Activated naive CD8-positive, alpha-beta T cell treated with anti-CD3 and anti-CD28 coated beads for 36 hours (primary cell): ENCODE measurements at places on chromosomes 3 and 15.

DNA sequence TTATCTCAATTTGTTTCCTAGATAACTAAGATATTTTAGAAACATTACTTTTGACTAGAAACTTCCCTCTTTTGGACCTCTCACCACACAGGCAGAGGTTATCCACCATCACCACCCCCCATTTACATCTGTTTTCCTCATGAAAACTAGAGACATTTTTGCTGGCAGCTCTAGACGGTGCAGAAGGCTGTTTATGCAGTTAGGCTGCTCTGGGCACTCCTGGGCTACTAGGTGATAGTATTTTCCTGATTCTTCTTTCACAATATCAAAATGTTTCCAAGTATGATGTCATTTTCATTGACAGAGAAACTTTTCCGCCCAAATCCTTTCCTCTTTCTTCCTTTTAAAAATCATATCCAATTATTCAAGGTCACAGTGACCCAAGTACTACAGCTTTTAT is 67.1 kb downstream of the PLOD2 start:
- no peak for DNase-seq

- DNase-seq = no peak
These were observed 129.1 kb upstream of the SMAD3 start for GRCh38 chr15:66936109-66936860.

DNA sequence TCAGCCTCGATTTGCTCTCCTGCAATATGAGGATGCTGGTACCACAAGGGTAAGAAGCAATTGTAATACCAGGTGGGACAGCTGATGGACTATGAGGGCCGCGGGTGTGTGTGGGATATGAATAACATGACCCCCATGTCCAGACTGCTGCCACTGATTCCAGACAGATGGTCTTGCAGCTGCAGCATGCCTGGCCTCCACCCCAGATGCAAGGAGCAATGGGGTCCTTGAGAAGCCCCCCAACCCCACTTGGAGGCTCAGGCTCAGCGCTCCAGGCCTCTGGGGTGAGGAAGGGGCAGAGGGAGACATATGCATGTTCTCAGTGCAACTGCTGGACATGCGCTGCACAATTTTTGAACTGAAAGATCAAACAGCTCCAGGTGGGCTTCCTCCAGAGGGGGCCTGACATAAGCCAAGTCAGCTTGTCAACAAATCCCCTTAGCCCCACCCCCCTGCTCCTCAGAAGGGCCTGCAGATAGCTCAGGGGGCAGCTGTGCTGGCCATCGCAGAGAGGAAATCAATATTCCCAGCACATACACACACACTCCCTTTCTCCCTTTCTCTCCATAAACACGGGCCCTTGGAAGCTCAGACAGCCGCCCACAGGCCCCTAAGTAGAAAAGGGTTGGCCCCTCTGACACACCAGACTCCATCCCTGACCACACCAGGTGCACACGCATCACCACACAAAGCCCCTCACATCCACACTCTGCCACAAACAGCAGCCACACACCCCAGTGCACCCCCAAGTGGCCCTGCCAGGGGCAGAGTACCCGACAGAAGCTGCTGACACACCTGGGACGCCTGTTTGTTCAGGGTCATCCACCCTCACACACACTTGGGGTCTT is 107.0 kb downstream of the IQSEC1 start:
- no peak for DNase-seq

- no peak for DNase-seq
These were observed 4.1 kb downstream of the PXYLP1 start for GRCh38 chr3:141235661-141236171.

DNA sequence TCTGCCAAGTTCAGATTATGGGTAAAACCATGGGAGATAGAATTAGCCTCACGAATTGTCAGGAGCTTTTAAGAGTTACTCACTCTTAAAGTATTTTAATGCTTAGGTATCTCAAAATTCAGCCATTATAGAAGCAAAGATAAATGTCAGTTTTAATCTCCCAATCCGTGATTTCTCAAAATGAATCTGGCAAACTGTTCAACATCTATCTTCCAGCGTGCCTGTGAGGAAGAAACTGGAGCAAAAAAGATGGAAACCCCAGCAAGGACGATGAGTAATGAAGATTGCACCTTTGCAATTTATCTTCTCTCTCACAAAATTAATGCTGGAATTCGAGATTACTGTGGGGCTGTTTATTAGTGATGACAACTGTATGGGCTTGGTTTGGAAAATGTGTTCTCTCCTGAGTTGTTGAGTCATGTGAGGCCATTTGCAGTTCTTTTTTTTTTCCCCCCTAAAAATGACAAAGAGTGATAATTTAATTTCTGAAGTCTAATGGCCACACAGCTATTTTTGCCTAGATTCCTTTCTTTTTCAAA is 70.5 kb downstream of the PYDC2 start:
- no peak for DNase-seq

- no peak for DNase-seq
These were observed 36.5 kb downstream of the NSUN3 start for GRCh38 chr3:94099311-94099710.

DNA sequence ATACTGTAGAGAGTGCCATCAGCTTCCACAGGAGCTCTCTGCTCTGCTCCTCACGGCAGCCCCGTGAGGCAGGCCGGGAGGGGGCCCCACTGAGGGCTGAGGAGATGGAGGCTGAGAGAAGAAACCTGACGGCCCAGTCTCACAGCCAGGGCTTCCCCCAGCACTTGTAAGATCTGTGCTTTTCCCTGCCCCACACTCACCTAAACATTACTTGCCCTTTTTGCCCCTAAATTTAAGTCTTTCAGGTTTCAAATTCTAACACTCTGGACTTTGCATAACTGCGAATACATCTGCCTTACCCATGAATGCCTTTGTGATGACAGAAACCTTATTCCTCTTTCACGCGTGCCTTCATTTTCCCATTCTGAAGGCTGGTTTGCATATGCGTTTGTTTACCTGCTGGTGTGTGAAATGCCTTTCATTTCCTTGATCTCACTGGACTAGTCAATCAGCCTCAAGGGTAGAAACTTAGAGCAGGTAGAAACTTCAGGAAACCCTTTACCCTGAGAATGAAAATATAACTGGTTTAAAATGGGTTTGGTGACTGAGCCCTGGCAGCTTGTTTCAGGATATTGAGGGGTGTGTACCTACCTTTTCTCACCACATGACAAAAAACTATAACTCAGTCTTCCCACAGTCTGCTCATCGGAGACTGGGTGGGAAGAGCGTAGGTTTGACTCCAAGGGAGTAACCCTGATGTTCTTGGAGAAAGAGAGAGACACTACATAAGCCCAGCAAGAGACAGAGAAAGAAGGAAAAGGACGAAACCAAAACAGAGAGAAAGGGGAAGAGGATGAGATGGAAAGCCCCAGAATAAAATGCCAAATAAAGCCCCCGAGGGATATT is 20.1 kb downstream of the SLC12A8 start:
- DNase-seq = no peak

- no peak for DNase-seq
These were observed 18.1 kb upstream of the RAF1 start for GRCh38 chr3:12681943-12682390.

DNA sequence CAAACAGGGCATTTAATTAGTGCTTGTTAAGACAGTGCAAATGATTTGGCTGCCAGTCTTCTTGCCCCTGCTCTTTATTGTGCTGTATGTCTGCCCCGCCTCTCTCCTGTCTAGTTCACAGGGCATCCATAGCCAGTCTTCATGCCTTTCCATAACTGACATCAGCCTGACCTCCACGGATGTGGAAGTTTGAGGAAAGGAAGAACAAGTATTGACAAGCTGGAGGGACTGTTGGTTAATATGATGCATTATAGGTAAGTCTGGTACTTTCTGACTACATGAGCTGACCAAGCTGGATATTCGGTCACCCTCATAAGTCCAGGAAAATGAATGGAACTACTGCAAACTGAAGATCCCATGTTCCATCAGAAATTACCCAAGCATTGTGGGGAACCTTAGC is 325.9 kb downstream of the TIGIT start:
- no peak for DNase-seq

DNA sequence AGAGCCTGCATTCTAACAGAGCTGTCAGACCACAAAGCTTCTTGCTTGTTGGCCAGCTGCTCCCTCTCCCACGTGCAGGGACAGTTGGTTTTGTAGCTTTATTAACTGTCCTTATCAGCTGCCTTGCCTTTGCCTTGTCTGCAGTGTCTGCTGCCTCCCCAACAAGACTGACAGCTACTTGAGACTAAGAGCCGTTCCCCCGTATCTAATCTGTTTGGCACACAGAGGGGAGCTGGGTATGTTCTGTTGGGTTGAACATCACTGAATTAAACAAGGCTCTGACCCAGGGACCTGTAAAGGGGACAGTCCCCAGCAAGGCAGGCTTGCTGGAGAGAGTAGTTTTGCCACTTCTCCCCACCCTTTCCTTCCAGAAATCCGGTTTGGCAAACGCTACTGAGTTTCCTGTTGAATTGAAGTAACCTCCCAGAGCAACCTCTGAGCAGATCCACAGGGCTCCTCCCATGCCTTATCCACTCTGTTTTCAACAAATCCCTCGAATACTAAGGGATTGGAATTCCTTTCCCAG is 116.1 kb downstream of the ANP32A start:
- no peak for DNase-seq

- no peak for DNase-seq
These were observed 854.5 kb upstream of the CFAP20DC start for GRCh38 chr3:59904296-59904695.

DNA sequence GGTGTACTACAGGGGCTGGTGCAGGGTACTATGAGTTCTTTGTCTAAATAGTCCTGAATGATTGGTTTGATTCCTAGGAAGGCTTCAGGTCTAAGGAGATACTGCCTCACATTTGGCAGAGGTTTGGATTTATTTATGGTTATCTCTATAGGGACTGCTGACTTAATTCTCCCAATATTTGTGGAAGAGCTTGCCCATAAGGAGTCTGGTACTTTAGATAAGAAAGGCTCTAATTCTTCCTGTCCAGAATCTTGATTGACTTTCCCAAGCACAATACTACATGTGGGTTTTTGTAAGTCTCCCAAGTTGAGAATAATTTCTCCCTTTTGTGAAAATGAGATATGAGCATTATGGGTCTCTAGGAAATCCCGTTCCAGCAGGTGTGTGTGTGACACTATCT is 36.7 kb upstream of the AP4E1 start:
- no peak for DNase-seq

- DNase-seq = no peak
These were observed 87.3 kb upstream of the CGNL1 start for GRCh38 chr15:57288926-57289580.

DNA sequence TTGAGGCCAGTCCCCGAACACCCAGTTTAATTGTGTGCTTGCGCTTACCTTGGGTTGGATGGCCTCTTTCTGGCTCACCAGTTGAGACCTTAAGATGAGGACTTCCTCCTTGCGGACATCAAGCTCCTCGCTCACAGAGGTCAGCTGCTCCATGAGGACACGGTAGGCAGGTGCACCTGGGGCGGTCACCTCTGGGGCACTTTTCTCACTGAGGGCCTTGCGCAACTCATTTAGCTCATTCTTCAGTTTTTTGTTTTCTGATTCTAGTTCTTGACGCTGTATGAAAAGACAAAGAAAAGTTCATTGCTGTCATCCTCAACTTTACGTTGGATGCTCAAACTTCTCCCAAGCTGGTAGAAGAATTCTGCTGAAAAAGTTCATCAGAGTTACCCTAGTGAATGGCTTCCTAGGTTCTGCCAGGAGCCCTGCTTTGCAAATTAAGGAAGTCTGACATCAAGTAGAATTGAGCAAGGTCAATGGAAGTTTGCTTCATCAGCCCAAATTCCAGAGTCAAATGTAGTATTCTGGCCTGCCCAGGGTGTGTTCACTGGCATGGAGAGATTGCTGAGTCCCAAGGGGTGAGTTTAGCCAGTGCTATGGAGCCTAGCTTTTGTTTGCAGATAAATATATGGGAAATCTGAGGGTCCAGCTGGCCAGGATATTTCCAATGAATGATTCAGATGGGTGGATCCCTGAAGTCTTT is 55.8 kb upstream of the MYO5C start:
- no peak for DNase-seq
